ENCODE measurements at places on chromosomes 1 and 21.

DNA sequence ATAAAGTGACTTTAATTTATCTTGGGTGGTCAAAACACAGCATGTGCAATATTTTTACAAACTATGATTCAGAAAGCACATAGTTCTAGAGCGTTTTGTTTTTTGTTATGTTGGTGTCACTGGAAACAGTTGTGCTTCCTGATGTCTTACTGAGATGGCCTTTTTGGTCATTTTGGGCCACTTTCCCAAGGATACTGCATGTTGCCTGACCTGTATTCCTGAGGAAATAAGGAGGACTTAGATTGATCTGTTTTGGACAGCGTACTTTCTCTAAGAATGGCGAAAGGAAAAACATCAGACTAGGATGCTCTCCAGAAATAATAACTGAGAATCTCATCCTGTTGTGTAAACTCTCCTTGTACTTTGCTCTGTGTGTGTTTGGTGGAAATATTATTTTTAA lies 451.2 kb downstream of the USP25 start:
- no peak for DNase-seq

DNA sequence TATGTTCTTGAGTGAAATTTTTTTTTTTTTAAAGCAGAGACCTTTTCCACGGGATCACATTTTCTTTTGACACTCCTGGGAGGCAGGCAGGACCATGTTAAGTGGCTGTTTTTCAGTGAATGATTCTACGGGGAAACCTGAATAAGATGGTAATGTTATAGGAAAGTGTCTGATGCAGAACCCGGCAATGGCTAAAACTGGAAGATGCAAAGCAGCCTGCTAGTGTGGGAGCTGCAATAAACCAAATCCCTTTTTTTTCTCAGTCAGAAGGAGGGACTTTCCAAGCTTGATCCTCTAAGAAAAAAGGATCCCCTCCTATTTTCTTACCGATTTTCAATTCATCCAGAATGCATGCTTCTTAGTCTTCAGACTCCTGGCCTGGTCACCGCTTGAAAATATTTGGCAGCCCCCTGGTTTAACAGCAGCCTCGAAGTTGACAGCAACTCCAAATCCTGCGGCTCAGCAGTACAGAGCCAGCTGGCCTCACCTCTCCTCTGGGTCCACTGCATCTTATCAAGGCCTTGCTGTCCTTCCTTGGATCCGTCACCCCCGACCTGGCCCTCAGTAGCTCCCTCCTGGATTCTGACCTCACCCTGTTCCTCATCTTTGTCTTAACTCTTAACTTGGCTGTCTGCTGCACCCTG lies 5.6 kb downstream of the MX2 start:
- no peak for DNase-seq

- no peak for DNase-seq
Measured at GRCh38 chr1:203267912-203268311, 37.4 kb upstream of the BTG2 start.

GRCh38 chr1:228292609-228292911 lies 84.7 kb downstream of the OBSCN start:
- DNase-seq, result no peak

GRCh38 chr1:216306830-216307229 lies 116.4 kb downstream of the USH2A start:
- DNase-seq, result no peak

DNA sequence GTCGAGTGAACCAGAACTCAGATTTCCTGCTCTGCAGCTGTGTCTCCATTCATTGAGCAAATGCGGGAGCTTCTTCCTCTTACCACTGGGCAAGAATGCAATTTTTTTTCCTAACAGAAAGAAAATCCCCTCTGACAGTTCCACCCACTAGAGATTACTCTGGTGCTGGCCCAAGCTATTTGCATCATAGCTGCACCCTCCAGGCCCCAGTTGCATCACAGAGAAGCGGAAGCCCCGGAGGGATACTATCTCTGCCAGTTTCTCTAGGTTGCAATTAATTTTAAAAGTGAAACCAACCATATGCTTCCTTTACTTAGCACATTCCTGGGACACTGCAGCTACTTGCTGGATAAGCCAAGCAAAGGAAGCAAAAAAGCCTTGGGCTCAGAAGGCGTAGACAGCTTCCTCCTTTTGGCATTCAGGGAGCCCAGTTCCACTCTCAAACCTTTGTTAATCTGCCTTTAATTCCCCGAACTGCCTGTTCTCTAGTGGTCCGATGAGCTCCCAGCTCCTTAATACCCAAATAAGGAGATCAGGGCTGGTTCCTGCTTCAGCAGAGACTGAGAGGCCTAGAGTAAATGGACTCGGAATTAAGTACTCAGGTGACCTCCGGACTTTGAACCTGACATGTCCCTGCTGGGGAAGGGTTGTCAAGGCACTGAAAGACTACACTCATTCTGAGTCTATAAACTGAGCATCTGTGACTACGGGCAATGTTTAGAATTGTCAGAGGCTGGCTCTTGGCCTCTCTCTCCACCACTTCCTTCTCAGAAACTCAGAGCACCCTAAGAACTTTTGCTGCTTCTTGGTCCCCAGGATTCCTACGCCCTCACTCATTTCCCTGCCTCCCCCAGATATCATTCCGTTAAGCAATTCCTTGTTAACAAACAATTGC lies 72.5 kb upstream of the TNFSF18 start:
- DNase-seq, result no peak

GRCh38 chr1:185914089-185914488 lies 179.9 kb downstream of the HMCN1 start:
- DNase-seq, result no peak

- DNase-seq, result no peak
Measured at GRCh38 chr21:15788847-15789523, 59.2 kb downstream of the USP25 start.

GRCh38 chr21:45590246-45590725 lies 48.0 kb upstream of the SLC19A1 start:
- DNase-seq, result no peak

DNA sequence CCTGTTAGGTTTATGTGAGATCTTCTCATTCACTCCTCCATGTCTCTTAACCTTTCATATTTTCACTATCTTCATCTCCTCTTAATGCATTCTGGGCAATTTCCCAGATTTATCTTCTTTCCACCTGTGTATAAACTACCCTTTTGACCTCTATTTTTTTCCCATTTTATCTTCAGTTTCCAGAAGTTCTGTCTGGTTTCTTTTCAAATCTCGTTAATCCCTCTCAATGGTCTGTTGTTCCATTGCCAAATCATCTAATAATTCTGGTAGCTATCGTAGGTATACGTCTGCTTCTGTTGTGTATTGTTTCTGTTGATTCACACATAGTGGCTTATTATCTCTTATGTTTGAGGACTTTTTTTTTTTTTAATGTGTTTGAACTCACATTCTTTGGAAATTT lies 25.7 kb upstream of the HYI start:
- no peak for DNase-seq

GRCh38 chr21:31514598-31514997 lies 144.9 kb upstream of the SOD1 start:
- no peak for DNase-seq

GRCh38 chr1:248831842-248832241 lies 6.1 kb upstream of the SH3BP5L start:
- DNase-seq, result no peak

All from NCI-H2029 treated with DMSO at 0.1 percent for 48 hours (cell line).